ENCODE measurements at places on chromosomes 3 and 15.

DNA sequence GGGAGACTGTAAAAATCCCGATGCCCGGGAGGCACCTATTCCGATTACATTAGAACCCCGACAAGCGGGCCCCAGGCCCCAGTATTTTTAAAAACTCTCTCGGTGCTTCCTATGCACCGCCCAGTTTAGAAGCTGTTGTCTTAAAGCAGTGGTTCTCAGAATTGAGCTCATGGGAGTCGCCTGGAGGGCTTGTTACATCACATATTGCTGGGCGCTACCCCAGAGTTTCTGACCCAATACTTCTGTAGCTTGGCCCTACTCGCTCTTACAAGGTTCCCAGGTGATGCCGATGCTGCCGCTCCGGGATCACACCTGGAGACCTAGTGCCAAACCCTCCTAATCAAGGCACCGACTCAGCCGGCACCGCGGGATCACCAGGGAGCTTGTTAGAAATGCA is 35.2 kb downstream of the CPN2 start:
- no peak for DNase-seq

DNA sequence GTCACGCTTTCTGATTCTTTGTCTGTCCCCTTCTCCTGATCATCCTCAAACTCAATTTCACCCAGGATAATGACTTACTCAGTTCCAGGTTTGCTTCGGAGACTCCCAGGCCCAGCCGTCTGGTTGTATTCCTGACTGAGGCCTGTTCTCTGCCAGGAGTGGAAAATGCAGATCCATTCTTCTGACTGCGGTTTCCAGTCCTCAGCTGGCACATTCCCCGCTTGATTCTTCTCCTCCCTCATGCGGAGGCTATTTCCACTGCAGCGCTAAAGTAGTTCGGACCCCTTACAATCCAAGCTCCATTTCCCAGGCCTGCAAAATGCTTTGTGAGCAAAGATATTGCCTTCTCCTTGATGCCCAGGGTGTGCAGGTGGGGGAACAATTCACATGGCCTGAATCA is 47.2 kb upstream of the GALNT15 start:
- DNase-seq, result no peak

GRCh38 chr3:126135071-126135405 is 45.3 kb downstream of the ALDH1L1 start:
- no peak for DNase-seq

- DNase-seq, result no peak
These were observed 78.2 kb upstream of the GBE1 start for GRCh38 chr3:81839504-81840094.

DNA sequence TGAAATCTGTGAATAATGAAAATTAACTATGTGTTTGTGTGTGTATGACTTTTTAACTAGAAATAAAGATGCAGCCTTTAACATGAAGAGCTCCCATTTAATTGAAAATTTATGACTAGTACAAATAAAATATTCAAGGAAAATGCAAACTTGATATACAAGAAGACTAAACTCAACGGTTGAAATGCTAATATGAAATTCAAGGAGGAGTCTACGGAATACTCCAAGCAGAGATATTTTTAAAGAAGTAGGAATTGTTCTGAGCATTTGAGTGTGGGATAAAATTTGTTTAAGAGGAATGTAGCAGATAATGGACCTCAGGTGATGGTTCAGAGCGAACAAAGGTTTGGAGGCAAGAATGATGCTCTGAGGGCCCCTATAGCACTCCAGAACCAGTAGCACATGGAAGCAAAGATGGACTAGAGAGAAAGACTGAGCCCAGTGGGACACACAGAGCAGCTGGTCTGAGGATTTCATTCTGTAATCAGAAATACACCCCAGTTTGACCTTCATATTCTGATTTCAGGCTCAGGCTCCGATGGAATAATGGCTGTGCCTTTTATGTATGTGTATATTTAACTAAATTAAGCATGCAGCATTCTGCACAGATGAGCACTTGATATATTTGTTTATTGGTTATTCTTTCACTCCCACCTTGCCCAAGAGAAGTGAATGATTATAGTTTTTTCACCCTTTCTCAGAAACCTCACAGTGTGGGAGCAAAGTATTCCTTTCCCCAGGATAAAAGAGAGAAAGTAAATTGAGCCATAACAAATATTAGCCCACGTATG is 227.1 kb downstream of the ZPLD1 start:
- DNase-seq, result no peak

- no peak for DNase-seq
These were observed 9.7 kb upstream of the SHF start for GRCh38 chr15:45197512-45197911.

DNA sequence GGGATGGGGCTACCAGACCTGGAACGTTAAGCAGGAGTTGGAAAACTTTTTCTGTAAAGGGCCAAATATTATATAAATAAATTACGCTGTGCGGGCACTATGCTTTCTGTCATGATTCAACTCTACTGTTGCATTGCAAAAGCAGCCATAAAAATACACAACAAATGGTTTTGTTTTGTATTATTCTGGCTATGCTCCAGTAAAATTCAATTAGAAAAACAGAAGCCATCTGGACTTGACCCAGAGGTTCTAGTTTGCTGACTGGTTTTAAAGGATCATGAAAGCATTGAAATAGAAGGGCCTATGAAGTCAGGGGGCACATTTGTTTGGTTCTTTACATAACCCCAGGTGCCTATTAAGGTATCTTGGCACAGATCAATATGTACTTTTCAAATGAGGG is 647.4 kb upstream of the LMCD1 start:
- no peak for DNase-seq

GRCh38 chr3:108037770-108038169 is 53.1 kb downstream of the CD47 start:
- no peak for DNase-seq

All from activated CD4-positive, CD25-positive, alpha-beta regulatory T cell treated with anti-CD3 and anti-CD28 coated beads, Interleukin-2, amount 50 U/mL, for 16 hours (primary cell).